ENCODE measurements at places on chromosomes 2 and 18. TPM values are rescaled to one million over a fixed set of nuclear protein-coding genes. Genes with fewer than 3 reads are reported as not detected.

DNA sequence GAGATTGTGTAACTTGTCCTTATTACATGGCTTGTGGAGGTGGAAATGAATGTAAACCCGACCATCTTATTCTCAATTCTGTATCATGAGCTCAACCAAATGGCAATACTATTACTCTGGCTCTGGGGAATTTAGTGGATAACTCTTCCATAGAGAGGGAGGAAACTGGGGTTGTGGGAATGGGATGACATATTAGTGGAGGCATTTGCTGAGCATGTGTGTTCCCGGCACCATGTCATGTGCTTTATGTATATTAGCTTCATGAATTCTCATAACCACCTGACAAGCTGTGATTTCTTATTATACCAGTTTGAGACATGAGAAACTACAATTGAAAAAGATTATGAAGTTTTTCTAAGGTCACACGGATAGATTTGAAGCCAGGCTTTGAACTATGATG lies 112.8 kb upstream of the TMEFF2 start:
- DNase-seq, result no peak

- DNase-seq, result no peak
Observed at GRCh38 chr18:32753656-32754260, 19.1 kb downstream of the KLHL14 start.

DNA sequence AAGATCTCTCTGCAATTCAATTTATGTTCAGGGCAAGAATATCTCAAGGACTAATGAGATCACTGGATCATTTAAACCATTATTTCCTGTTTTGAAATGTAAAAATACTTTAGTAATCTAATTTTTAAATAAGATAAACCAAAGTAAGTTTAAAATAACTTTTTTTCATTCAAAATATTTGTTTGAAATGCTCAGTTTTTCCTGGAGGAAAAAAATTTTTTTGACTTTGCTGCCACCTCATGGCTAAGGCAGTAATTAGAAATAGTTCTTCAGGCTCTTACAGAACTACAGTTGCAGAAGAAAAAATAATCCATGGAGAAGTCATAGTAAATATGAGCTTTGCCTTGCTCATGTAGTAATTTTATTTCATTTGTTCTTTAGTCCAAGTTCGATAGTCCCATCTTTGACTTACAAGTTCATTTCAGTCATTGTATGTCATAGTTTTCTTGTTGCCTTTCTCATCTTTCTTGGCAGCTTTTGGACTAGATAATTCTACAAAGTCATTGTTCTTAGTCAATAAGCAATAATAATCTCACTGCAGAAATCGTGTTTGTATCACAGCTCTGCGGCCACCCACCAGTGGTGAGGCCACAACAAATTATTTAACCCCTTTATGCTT lies 127.4 kb downstream of the DPP4 start:
- no peak for DNase-seq

The NRP2 gene
- total RNA-seq, result 1.2 TPM

DNA sequence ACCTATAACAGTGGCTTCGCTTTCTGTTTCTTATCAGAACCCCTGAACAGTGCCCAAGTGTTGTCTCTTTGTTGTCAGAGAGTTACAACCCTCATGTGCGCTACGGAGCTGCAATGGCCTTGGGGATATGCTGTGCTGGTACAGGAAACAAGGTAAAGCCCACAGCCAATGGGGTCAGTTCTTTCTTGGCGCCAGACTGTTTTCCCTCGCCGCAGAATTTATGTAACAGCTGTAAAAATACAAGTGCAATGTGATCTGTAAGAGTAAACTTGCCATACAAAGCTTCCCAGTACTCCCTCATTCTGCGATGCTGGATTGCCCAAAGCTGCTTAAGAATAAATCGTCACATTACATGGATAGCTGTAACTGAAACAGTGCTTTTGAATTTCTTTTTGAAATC lies 13.9 kb upstream of the HTR2B start:
- no peak for DNase-seq

The NT5C1B gene
- not detected for total RNA-seq

The SPR gene
- 2.9 TPM for total RNA-seq

GRCh38 chr2:118845005-118845521 lies 2.4 kb downstream of the EN1 start:
- no peak for DNase-seq

GRCh38 chr2:57093020-57093419 lies 909.2 kb downstream of the CCDC85A start:
- no peak for DNase-seq

GRCh38 chr2:230778350-230779063 lies 65.9 kb downstream of the CAB39 start:
- DNase-seq, result peak; percentile 54

- no peak for DNase-seq
Observed at GRCh38 chr18:12943215-12943614, 4.6 kb upstream of the SEH1L start.

GRCh38 chr2:235949567-235950472 lies 218.4 kb downstream of the GBX2 start:
- no peak for DNase-seq

The NT5DC4 gene
- 0.85 TPM for total RNA-seq

DNA sequence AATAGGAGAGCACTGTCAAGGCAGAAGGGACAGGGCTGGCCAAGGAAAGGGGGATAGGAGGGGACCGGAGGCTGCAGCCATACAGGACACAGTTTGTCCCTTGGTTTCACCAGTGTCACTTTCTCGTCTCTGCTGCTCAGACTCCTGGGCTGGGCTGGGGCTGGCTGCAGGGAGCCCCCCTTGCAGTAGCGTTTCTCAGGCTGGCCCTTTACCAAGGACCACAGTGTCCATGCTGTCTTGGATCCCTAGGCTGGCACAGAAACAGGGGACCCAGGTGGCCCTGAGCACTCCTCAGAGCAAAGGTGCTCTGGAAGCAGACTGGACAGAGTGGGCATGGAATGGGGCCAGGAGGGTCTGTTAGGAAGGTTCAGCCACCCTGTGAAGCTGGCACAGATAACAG lies 34.8 kb downstream of the ATOH8 start:
- DNase-seq, result no peak

DNA sequence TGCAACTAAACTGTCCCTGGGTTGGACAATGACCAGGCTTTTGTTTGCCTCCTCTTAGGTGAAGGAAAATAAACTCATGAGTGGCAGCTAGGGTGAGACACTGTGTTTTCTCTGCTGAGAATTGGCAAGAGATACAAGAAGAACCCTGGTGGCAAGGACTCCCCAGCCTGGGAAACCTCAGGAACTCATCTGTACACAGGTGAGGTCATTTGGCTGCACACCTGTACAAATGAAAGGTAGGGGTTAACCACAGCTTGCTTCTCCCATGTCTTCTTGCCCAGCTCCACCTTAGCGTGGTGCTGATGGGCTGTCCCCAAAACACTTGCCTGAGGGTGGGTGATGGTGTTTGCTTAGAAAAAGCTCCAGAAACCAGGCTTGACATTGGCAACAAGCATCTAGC lies 97.2 kb upstream of the FAM136A start:
- DNase-seq, result no peak

- DNase-seq, result no peak
Observed at GRCh38 chr2:201643216-201643890, at the start of gene TMEM237. Gene TMEM237, minus strand, starts transcription at chr2:201643503. Its CDS starts 103 bp downstream, at chr2:201643400.

DNA sequence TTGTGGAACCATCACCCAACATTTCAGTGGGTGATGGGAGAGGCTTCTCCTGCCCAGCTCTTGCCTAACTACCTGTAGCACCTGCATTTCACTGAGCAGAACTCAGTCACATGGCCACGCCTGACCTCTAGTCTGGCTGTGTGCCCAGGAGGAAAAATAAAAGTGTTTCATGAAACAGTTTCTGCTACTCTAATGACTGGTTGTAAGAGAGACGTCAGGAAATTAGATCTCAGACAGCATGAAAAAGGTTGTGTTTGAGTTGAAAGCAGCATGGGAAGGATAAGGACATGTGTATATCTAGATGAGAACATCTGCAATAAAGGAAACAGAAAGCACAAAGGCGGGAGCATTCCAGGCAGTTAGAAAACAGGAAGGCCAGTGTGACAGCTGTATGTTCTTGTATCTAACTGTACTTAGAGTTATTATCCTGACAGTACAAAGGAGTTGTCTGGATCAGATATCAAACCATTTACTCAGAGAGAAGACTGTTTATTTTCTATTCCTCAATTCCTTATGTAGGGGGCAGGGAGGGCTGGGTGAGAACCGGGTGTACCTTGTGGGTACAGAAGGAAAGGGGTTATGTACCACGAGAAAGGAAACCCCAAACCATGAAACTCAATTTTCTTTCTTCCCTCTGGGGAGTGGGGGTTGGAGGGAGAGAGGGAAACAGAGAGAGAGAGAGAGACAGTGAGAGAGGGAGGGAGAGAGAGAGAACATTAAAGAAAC lies 307.4 kb upstream of the VWC2L start:
- no peak for DNase-seq

GRCh38 chr2:190304404-190304803 lies 15.2 kb downstream of the HIBCH start:
- DNase-seq, result no peak

GRCh38 chr2:11155381-11156035 lies at the start of gene SLC66A3:
Gene SLC66A3, plus strand, starts transcription at chr2:11155467. Its CDS starts 80 bp downstream, at chr2:11155547.
- DNase-seq, result no peak

DNA sequence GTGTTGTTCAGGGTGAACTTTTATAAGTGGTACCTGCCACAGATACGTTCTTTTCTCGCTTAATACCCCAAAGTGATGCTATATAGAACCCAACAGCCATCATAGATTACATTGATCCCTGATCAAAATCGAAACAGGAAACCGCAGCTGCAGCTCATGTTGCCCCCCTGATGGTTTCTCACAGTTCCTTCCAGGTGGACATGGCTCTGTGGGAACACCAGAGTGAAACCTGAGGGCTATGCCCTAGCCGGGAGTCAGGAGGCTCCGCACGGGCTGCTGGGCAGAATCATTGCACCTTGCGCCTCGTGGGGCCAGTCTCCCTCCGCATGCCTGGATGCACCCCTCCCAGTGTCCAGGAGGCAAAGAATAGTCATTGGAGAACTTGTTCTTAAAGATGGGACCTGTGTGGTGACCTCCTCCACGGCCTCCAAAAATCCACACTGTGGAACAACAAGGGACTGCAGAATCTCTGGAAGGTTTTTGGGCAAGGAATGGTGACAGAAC lies 61.8 kb downstream of the CRACDL start:
- DNase-seq, result no peak

GRCh38 chr2:203191961-203192360 lies 46.9 kb upstream of the CYP20A1 start:
- DNase-seq, result no peak

The ALPI gene
- total RNA-seq, result not detected

- no peak for DNase-seq
Observed at GRCh38 chr2:178265851-178266250, 71.5 kb downstream of the OSBPL6 start.

The AGAP1 gene
- 0.40 TPM for total RNA-seq

The CCDC85A gene
- not detected for total RNA-seq

The SLC5A7 gene
- total RNA-seq, result not detected

The SOS1 gene
- total RNA-seq, result 16.1 TPM

- no peak for DNase-seq
Observed at GRCh38 chr2:158716121-158716791, 78.9 kb upstream of the DAPL1 start.

DNA sequence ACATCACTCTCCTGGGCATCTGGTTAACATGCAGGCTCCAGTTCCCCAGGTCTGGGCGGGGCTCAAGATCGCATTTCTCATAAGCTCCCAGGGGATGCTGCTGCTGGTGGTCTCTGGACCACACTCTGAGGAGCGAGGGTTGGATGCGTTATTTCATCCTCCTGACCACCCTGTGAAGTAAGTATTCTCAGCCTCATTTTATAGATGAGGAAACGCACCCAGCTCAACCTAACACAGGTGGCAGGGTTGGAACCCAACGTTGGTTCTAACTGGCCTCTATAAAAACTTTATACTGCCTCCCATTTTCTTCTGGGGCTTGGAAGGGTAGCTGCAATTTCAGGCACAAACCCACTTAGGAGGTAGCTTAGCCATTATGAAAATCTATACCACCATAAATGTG lies 120.5 kb downstream of the FAM210A start:
- DNase-seq, result no peak

GRCh38 chr2:6470518-6470917 lies 395.2 kb downstream of the CMPK2 start:
- no peak for DNase-seq

DNA sequence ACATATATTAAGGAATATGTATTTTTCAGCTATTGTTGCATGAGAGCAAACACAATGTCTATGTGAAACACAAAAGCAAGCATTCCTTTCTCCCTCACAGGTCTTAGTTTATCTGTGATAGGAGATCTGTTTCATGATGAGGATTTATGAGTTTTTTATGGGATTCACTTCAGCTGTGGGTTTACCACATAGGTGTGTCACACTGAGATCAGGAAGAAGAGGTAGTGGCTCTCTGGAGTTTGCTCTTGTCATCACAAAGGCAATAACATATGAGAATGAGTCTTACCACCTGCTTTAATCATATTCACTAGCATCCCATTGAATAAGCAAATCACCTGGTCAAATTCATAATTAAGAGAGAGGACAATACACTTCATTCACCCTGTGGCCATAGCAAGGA lies 960.3 kb upstream of the SLC39A10 start:
- DNase-seq, result no peak

- no peak for DNase-seq
Observed at GRCh38 chr18:49669403-49669802, 107.5 kb downstream of the LIPG start.

DNA sequence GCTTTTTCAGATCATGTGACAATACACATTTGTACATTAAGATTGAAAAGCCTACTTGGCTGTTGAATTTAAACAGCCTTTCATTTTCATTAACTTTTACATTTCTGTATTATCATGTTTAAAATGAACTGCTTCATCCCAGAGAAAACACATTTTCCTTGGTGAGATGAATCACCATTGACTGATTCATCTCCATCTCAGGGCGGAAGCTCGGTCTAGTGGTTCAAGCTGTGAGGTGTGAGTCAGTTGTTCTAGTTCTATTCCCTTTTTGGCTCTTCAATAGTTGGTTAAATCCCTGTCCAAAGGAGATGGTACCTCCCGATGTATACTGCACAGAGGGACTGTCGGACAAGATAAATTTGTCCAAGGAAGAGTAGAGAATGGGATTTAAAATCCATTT lies 189.7 kb downstream of the ADCYAP1 start:
- DNase-seq, result no peak

GRCh38 chr2:2974982-2975381 lies 402.6 kb downstream of the EIPR1 start:
- no peak for DNase-seq

The OXER1 gene
- total RNA-seq, result 7.6 TPM

The CCDC121 gene
- total RNA-seq, result 0.53 TPM

GRCh38 chr2:96918754-96919550 lies 49.1 kb upstream of the SEMA4C start:
- DNase-seq, result no peak

- no peak for DNase-seq
Observed at GRCh38 chr2:220552790-220553535, 925.5 kb downstream of the SLC4A3 start.

The TMEM37 gene
- 0.16 TPM for total RNA-seq

GRCh38 chr2:227412877-227413276 lies 25.1 kb upstream of the SCYGR1 start:
- DNase-seq, result no peak

DNA sequence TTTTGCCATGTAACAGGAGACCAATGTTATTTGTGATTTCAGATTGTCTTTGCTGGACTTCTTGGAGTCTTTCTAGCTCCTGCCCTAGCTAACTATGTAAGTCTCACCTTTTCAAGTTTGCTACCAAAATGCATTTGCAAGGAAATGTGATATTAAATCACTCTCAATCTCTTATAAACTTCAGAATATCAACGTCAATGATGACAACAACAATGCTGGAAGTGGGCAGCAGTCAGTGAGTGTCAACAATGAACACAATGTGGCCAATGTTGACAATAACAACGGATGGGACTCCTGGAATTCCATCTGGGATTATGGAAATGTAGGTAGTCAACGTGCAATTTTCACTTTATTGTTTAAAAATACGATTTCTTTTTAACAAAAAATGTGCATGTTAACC lies 3.0 kb downstream of the GKN1 start:
- no peak for DNase-seq
